ENCODE measurements at places on chromosomes 6 and 20. TPM values are rescaled to one million over a fixed set of nuclear protein-coding genes. Genes with fewer than 3 reads are reported as not detected.

Gene ZC3H12D
- 0.16 TPM for total RNA-seq

Gene SOX18
- total RNA-seq, result under 0.01 TPM

Gene CRISP3
- not detected for total RNA-seq

Gene SNPH
- 9.6 TPM for total RNA-seq

Gene SEC23B
- total RNA-seq, result 35.7 TPM

Gene CPXM1
- total RNA-seq, result 1.0 TPM

Gene UFL1
- total RNA-seq, result 29.5 TPM

Gene SLC22A16
- not detected for total RNA-seq

Gene NHSL1
- total RNA-seq, result 15.6 TPM

Gene METTL24
- 0.16 TPM for total RNA-seq

Gene LGSN
- total RNA-seq, result not detected

Gene WFDC10B
- total RNA-seq, result 0.26 TPM

Gene GPR6
- not detected for total RNA-seq

Gene PACSIN1
- not detected for total RNA-seq
